ENCODE measurements at places on chromosomes 3 and 15.

DNA sequence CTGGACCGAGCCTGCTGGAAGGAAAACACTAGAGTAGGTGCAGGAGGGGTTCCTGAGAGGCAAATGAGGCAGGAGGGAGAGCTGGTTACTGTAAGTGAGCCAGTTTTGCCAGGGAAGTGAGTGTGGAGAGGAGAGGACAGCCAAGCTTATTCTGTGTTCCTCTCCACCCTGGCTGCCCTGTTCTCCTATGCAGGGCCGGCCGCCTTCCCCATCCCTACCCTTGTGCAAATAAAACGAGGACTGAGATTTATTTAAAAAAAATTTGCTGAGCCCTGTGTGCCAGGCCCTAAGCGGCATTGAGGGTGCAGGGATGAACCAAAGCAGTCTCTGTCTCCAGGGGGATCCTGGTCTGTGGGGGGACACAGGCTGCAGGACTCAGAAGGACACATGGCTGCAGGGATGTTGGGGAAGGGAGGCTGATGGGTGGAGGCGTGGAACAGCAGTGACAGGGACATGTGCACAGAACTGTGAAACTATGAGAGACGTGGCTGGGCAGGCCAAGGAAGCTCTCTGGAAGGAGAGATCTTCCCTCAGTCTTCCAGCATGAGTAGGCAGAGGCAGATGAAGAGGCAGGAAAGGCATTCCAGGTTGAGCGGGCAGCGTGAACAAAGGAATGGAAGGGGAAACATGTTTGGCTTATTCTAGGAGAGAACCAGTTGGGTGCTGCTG lies 12.1 kb downstream of the CORO2B start:
- DNase-seq: no peak

DNA sequence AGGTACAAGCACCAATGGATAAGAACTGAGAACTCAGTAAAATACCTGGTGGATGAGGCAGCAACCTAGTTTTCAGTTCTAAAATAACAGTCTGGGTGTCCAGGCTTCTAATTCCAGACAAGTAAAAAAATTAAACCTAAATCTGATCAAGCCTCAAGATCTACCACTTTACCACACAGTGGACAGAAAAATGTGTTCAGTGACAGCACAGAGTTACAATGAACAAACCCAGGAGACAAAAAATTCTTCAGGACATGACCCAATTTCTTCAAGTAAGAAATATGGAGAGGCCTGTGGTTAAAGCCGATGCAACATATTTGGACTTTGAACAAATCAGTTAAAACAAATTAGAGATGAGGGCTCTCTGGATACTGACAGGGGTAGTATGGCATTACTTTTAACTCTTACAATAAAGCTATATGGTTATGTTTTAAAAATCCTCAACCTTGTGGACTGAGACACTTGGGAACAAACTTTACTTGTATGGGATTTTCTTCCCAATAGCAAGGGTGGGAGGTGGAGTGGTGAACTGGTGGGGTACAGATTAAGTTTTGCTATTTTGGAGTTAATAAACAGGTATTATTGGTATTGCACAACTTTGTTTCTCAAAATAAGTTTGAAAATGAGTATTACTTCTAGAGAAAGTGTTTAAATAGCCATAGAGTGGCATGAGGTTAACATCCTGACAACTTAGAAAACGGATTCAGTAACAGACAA lies 14.2 kb downstream of the CCNL1 start:
- DNase-seq: no peak

DNA sequence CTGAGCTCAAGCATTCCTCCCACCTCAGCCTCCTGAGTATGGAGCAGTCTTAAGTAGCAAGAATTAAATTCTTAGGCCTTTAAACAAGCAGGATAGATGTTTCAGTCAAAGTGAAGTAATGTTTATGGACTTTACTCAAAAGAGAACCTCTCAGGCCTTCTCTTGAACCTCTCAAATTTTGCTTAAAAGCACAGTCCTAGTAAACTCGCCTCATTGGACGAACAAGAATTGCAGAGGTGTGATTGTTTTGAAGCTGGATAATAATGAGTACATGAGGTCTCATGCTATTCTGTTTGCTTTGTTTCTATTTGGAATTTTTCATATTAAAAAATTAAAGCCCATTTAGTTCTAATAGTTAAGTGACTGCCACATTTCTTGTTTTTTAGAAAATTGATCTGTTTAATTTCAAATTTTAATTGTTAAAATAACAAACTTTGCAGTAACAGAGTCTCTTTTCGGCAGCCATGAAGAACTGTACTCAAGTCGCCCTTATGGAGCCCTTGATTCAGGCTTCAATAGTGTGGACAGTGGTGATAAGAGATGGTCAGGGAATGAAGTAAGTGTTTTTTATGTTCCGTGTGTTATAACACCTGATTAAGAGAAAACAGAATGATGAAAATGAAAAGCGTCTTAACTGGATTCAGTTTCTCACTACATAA lies 39.4 kb downstream of the LRCH3 start:
- no peak for DNase-seq

- DNase-seq: no peak
Observed at GRCh38 chr3:65577843-65578430, 460.8 kb downstream of the MAGI1 start.

DNA sequence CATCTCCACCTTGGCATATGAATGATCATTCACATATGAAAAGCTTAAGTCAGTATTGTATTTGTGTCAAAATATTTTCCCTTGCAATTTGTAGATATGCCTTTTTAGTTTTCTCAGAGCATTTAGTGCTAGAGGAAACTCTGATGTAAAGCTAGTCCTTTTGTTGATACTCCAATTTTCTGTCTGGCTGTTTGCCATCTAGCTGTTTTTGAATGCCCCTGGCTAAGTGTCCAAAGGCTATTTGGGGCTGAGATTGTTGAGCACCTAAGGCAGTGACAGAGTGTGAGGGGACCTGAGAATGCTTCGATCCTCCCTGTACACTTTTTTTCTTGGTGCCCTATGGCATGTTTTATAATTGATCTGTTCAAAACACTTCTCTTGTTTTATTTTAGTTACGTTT lies 3.1 kb downstream of the SLC51B start:
- no peak for DNase-seq

DNA sequence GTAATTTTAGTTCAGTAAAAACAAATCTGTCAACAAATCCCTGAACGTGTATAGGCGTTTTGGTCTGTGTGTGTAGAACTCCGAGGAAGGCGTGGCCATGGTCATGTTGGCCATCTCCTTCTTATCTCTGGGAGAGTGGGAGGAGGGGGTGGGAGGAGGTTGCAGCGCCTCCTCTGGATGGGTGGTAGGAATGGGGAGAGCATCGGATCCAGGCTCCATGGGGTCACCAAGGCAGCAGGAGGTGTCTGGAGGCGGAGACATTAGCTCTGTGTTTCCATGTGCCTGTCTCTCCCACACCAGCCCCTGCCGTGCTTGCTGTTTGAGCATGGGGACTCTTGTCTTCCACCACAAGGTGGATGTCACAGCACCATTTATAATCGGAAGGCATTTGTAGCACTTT lies 34.5 kb upstream of the TRPM1 start:
- DNase-seq: no peak

- no peak for DNase-seq
Observed at GRCh38 chr3:169998668-169999131, 32.1 kb downstream of the SEC62 start.
